ENCODE measurements at places on chromosomes 1 and 21.

GRCh38 chr1:31654474-31654776 lies 9.7 kb upstream of the PEF1 start:
- no peak for DNase-seq

GRCh38 chr1:78061825-78062523 lies 16.2 kb downstream of the GIPC2 start:
- no peak for DNase-seq

GRCh38 chr1:230341162-230341546 lies 85.0 kb downstream of the PGBD5 start:
- DNase-seq: no peak

DNA sequence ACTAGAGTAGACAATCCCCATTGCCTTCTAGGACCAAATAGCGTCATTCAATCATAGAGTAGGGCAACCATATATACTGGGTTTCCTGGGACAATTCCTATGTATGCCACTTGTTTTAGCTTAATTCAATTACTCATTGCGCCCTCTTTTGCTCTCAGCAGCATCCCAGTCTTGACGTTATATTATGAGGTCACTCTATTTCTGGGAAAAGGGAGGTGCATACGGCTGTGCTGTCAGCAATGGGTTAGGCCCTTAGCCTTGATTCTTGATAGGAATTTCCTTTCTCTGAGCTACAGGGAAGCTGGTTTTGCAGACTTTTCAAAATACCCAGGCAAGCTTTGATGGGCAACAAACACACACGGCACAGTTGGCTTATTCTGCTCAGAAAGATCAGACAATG lies 4.4 kb upstream of the KAZN start:
- DNase-seq: no peak

- no peak for DNase-seq
These were observed 24.9 kb upstream of the CTBS start for GRCh38 chr1:84598846-84599741.

DNA sequence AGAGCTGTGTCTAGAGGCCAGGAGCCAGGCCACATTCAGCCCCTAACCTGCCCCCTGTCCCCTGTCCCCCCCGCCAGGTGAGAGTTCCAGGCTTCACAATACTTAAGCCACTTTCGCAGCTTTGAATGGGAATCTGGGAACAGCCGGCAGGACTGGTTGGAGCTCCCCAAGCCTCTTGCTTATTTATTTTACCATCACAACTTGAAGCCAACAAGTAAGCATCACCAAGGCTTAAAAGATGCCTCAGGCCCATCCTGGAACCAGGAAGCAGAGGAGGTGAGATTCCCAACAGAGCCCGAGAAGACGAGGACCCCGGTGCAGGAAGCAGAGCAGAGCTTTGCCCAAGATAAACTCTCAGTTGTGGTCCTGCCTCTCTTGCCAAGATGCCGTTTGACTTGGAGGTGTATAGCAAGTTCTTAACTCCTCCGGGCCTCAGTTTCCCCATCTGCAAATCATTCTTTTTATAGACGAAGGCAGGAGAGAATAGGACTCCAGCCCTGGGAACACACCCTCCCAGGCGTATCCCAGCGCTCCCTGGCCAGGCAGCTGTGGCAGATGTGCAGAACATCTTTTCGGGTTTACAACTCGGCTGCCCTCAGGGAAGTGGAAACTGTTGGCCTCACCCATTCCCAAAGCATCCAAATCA lies 66.8 kb upstream of the SLC25A33 start:
- DNase-seq: no peak

DNA sequence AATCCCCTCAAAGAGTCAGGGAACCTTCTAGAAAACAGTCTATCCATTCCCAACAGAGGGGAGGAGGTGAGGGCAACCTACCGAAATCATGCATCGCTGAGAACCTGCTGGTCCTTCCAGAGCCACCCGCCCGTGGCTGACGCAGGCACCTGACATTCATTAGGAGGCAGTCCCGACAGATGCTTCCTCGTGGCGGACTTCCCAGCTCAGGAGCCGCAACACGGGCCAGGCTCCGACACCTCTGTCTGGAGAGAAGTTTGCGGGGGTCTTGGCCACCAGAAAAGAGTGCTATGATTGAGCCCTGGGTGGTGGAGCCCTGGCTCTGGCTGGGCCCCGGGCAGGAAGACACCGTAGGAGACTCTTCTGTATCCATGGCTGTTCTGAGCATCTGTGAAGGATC lies 86.4 kb upstream of the ARHGEF16 start:
- DNase-seq: no peak

GRCh38 chr1:9388335-9389180 lies 95.9 kb downstream of the SPSB1 start:
- no peak for DNase-seq

- no peak for DNase-seq
These were observed 241.8 kb upstream of the IRF2BP2 start for GRCh38 chr1:234851450-234852438.

DNA sequence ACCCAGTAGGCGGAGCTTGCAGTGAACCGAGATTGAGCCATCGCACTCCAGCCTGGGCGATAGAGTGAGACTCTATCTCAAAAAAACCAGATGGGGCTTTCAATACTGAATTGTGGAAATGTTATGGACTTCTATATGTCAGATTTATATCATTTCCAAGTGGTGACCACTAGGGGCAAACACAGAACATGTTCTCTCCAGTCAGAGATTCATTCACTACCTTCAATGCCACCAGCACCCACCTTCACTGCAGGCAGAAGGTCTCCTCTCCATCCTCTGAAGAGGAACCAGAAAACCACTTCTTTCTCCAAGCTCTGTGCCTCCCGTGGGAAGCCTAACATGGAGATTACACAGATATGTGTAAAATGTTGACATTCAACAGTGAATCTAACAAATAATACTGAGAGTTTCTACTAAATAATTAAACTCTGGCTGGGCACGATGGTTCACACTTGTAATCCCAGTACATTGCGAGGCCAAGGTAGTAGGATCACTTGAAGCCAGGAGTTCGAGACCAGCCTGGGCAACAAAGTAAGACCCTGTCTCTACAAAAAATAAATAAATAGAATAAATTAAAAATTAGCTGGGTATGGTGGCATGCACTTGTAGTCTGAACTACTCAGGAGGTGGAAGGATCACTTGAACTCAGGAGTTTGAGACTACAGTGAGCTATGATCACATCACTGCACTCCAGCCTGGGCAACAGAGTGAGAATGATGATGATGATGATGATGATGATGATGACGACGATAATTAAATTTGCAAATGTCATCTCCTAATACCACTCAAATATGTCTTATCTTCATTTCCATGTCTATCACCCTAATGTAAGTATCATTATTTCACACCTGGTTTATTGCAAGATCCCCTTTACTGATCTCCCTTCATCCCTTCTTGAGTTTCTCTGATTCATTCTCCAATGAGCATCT lies 151.1 kb downstream of the ZNF281 start:
- peak; percentile 24 for DNase-seq

- DNase-seq: no peak
These were observed 37.9 kb downstream of the RLF start for GRCh38 chr1:40199126-40199525.

GRCh38 chr1:27036718-27037117 lies 24.1 kb upstream of the TENT5B start:
- DNase-seq: no peak

DNA sequence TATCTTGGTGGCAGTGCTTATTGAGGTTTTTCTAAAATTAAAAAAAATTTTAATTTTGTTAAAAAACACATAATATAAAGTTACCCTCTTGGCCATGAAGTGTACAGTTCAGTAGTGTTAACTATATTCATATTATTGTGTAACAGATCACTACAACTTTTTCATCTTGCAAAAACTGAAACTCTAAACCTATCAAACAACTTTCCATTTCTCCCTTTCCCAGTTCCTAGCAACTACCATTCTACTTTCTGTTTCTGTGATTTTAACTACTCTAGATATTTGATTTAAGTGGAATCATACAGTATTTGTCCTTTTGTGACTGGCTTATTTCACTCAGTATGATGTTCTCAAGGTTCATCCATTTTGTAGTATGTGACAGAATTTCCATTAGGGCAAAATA lies 55.5 kb downstream of the SLAMF6 start:
- no peak for DNase-seq

GRCh38 chr21:46559291-46559983 lies 45.4 kb downstream of the S100B start:
- peak; percentile 66 for DNase-seq

DNA sequence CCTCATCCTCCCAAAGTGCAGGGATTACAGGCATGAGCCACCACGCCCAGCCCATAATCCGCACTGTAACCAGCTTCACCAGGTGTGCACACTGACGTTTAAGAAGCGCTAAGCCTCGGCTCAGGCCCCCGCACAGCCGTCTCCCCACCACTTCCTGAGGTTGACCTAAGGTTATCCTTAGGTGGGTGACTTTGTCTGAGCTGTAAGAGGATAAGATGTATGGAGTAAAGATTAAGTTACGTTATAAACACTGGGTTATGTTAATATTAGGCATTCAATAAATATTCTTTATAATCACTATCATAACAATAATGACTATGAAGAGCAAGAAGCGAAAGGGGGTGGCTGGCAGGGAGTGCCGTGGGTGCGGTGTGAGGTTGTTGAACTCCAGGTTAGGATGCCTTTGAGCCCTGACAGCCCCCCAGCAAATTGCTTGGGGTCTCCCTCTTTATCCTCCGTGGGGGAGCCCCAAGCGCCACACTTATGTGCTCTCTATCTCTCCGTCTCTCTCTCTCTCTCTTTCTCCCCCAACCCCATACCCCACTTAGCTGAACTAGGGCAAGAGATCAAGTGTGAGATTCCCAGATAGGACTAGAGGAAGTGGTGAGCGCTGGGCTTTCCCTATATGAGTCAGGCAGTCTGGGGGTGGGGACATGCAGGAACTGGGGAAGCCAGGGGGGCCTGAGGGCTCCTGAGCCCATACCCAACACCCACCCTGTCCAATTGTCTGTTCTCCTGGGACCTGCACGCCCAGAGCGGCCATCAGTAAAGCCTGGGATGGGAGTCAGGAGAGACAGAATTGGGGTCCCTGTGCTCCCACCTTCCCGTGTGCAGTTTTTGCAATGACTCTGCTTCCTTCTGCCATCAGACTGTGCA lies 7.6 kb downstream of the EFHD2 start:
- peak; percentile 84 for DNase-seq

DNA sequence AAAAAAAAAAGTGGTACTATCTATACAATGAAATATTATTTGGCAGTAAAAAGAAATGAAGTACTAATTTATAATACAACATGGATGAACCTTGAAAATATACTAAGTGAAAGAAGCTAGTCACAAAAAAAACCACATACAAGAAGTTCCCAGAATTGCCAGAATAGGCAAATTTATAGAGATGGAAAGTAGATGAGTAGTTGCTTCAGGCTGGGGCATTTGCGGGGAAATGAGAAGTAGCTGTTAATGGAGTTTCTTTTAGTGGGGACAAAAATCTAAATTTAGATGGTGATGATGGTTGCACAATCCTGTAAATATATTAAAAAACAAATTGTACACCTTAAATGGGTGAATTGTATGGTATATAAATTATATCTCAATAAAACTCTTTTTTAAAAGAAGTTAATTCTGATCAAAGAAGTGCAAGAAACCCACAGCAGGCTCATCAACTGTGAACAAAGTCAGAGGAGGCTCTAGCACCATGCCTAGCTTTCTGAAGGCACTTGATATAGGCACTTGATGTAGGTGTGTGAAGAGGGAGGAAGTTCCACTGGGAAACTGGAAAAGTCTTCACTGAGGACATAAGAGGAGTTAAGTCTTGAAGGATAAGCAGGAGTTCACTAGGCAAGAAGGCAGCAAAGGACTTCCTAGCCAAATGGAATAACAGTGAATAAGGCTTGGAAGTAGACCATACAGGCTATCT lies 52.5 kb downstream of the DMAP1 start:
- no peak for DNase-seq

- no peak for DNase-seq
These were observed 2.5 kb upstream of the SLC6A9 start for GRCh38 chr1:44033756-44034155.

- DNase-seq: no peak
These were observed 38.4 kb downstream of the EEIG2 start for GRCh38 chr1:108598340-108598739.

DNA sequence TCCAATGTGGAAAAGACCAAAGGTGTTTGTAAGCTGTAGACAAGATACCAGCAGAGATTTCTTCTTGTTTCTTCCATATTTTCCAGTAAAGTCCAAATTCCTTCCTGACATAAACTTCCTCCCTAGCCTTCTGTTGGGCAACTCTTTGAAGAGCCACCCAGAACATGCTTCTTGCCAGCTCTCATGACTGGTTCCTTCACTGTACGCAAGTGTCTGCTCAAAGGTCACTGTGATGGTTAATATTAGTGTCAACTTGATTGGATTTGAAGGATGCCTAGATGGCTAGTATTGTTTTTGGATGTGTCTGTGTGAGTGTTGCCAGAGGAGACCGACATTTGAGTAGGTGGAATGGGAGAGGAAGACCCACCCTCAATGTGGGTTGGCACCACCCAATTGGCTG lies 416.6 kb upstream of the RUNX1 start:
- no peak for DNase-seq

All from CD4-positive, alpha-beta T cell treated with Interleukin-17A for 1 hour (primary cell).